ENCODE measurements at places on chromosomes 16 and 17.

DNA sequence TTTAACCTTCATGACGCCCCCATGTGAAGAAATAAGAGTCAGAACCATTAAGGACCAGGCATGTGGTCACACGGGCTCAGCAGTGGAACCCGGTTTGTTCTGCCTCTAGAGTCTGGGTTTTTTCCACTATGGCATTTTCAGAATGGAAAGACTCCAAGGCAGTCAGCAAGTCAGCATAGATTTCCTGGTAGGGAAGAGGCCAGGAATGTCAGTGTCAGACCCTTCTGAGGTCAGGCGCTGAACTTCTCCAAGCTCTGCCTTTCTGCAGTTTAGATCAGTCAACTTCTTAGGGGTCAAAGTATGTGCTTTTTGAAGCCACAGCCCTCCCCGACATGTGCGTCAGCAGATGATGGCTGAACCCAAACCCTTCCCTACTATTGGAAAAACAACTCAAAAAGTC is 3.9 kb downstream of the SSTR2 start:
- DNase-seq, result no peak

DNA sequence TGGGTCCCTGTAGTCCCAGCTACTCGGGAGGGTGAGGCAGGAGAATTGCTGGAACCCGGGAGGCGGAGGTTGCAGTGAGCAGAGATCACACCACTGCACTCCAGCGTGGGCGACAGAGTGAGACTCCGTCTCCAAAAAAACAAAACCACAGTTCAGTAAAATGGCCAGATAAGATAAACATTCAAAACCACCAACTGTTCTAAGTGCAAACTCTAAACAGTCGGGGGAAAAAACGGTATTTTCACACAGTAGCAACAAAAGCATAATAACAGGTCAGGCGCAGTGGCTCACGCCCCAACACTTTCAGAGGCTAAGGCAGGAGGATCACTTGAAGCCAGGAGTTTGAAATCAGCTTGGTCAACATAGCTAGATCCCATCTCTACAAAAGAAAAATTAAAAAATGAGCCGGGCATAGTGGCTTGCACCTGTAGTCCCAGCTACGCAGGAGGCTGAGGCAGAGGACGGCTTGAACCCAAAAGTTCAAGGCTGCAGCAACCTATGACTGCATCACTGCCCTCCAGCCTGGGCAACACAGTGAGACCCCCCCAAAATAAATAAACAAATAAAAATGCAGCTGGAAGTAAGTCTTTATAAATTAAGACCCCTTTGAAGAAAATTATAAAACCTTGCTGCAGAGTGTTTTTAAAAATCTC is 10.8 kb upstream of the HASPIN start:
- no peak for DNase-seq

DNA sequence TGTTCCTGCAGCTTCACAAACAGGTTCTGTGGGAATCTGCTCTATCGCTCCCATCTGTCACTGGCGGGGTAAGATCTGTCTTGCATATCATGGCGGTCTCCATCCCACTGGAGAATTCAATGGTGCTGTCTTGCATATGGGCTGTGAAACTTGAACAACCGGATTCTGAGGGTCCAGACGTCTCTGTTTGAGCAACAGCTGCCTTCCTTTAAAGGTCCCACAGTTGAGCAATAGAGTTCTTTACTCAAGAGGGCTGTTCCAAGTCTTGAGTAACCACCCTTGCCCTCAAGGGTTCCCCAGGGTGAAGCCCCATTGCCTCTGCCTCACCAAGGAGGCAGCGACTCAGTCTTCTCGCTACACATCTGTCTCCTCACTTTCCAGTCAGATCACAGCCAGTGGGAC is 50.8 kb downstream of the ZFHX3 start:
- DNase-seq, result peak; percentile 87

- DNase-seq, result no peak
Measured at GRCh38 chr17:42260318-42260717, 15.9 kb downstream of the STAT5B start.

Measured in fibroblast of gingiva (primary cell).